Bladder microvascular endothelial cell (primary cell): ENCODE measurements at places on chromosomes 16 and 17. TPM values are rescaled to one million over a fixed set of nuclear protein-coding genes. Genes with fewer than 3 reads are reported as not detected.

The CLEC16A gene
- total RNA-seq, result 11.7 and 38.6 TPM in 2 replicates

The ATP2A1 gene
- total RNA-seq, result 0.16 and 0.31 TPM in 2 replicates

The TEKT3 gene
- total RNA-seq, result not detected in 2 replicates

The AP1G1 gene
- 31.4 and 82.1 TPM in 2 replicates for total RNA-seq

The NXPH3 gene
- 0.88 and 1.5 TPM in 2 replicates for total RNA-seq

The CLEC18B gene
- total RNA-seq, result 0.31 and 0.49 TPM in 2 replicates

The TOM1L1 gene
- total RNA-seq, result 0.57 and 0.97 TPM in 2 replicates

The CHD9NB gene
- total RNA-seq, result 0.97 and 1.5 TPM in 2 replicates

The SLC2A4 gene
- total RNA-seq, result 0.57 TPM in 1 of 2 replicates, not detected in the other

The OGFOD1 gene
- total RNA-seq, result 62.7 and 120 TPM in 2 replicates

The PRDM7 gene
- total RNA-seq, result not detected in 2 replicates
